ENCODE measurements at places on chromosomes 13 and 19.

DNA sequence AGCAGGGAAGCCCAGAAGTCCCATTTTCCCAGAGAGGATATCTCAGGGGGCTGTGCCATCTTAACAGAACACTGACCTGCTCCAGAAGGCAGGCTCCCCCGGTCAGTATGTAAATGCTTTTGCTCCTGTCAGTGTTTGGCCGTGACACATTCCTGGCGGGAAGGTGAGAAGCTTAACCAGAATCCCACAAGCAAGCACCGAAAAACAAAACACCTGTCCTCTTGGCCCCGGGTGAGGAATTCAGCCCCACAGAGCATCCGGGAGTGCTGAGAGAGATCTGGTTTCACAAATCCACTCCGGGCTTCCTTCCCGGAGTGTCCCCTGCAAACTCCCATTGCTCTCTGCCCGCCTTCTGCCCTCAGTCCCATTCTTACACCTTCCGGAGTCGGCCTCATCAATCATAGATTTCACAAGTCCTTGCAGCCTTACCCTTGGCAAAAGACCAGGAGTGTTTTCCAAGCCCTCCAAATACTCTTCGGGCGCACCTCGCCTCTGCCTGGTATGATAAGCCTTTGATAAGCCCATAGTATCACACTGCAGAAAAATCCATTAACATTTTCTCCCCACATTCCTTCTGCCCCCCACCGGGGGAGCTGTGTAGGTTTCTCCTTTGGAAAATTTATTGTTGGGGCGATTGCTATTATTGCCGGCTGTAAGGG is 12.2 kb downstream of the TPM4 start:
- no peak for DNase-seq

DNA sequence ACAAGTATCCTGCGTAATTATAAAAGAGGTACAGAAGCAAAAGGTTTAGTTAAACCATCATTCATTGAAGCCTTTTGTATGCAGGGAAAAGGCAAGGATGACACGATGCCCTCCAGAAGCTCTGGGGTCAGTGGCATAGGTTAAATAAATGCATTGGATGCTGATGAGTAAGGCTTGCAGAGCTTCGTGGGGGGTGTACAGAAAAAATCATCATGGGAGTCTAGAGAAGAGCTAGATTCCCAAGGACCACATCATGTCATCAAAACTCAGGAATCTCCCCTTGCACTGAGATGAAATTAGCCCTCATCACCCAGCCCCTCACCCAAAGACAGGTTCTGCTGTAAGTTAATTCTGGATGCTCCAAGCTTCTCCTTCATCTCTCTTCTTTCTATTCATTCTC is 8.3 kb downstream of the FPR1 start:
- DNase-seq = no peak

DNA sequence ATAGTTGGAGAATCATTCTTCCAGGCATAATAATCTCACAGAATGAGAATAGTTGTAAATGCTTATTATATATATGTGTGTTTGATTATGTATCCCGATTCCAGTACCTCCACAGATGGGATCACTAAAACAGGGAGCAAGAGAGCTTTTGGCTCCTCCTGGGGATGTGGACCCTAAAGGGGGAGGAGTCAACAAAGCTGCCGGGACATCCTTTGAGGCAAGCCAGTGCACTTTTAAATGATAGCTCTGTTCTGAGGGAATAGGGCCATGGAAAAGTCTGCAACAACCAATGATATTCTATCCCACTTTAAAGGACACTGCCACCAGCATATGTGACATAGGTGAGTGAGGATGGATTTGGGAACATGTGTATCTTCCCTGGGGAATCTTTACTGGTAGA is 40.8 kb downstream of the SLITRK5 start:
- DNase-seq = no peak

DNA sequence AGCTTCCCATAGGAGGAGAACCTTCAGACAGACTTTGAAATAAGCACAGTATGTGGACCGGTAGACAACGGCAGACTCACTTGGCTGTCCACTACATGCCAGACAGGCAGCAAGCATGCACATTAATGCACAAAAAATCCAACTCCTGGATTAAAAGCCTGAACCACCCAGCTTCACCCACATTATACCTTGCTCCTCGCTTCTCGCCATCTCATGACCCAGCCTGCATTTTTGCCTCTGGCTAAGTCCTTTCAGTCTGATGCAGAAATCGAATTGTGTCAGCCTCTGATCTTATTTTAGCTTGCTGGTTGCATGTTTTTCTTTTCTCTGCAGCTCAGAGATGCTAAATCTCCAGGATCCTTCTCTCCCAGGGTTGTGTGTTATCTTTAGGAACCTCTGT is 358.7 kb downstream of the RFC3 start:
- no peak for DNase-seq

DNA sequence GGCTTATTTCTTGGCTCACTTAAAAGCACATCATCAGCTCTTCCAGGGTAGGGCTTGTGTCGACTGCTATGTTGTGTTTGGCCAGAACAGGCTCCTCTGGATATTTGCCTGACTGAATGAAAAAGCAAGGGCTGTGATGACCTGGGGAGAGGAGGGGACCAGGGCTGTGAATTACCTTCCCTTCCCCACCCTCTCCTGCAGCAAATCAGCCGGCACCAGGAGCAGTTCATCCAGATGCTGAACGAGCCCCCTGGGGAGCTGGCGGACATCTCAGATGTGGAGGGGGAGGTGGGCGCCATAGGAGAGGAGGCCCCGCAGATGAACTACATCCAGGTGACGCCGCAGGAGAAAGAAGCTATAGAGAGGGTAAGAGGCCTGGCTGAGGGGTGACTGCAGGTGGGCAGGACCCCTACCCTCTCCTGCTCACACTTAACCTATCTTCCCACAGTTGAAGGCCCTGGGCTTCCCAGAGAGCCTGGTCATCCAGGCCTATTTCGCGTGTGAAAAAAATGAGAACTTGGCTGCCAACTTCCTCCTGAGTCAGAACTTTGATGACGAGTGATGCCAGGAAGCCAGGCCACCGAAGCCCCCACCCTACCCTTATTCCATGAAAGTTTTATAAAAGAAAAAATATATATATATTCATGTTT is 4.4 kb downstream of the GADD45GIP1 start:
- DNase-seq = no peak

DNA sequence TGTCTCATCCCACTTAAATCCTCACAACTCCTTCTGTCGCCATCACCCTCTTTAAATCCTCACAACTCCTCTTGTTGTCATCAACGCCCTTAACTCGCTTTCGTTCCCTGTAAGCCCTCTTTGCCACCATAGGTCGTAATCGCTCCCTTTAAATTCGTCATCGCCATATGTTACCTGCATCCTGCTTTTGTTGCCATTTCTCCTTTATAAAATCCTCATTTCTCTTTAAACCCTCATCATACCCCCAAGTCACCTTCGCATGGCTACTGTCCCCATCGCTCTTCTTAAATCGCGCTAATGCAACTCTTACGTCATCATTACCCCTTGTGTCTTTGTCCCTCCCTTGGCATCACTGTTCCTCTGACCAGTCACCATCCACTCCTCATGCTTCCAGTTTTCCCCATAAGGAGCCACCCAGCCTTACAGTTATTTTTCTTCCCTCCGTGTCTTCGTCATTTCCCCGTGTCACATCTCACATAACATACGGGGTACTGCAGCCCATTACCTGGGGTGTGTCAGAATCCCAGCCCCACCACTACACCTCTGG is 539 bp downstream of the PLD3 start:
- peak; percentile 4 for DNase-seq

- peak; percentile 11 for DNase-seq
Observed at GRCh38 chr13:45206340-45206739, 5.5 kb upstream of the KCTD4 start.

- DNase-seq = peak; percentile 76
Observed at GRCh38 chr19:7705387-7706187, 3.7 kb upstream of the FCER2 start.

DNA sequence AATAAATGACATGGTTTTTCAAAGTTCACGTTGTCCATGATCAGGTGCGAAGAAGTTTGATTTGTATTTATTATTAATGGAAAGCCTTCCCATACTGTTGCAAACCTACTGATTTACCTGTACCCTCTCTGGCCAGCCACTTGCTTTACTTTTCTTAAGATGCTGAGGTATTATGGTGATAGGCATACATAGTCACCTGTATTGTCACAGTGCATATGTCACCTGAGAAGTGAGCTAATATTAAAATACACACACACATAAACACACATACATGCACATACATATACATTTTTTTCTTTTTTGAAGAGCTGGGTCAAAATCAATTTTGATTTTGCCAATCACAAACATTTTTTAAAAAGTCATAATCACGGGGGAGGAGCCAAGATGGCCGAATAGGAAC is 72.1 kb downstream of the RNASEH2B start:
- no peak for DNase-seq

DNA sequence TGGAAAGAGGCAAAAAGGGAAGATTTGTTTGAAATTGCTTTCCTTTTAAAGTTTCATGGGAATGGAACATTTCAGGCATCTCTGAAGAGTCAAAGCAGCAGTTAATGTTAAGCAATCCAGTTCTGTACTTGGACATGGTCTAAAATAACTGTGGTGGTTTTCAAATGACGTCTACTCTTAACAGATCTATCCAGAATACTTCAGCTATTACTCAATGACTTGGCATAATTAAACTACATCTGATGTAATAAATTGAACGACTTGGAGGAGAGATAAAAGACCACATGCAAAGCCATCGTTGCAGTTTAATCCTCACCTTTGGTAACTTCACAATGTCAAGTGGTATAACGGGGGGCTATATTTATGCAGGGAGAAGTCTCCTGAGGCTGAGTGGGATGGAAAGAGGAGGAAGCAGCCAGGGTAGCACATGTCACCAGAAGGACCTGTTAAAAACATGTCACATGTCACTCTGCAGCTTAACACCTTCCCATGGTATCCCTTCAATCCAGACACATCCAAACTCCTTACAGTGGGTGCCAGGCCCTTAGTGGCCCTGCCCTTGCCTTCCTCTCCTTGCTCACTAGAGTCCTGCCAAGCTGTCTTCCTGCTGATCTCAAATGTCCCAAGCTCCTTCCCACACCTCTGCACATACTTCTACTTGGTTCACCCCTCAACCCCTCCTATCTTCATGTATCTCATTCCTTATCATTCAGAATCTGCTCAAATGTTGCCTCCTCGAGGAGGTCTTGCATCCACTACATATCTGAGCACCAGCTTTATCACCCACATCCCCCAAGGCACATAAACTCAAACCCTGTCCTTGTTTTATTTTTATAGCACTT is 327.8 kb downstream of the SUCLA2 start:
- no peak for DNase-seq
